ENCODE measurements at places on chromosomes 2 and 18. TPM values are rescaled to one million over a fixed set of nuclear protein-coding genes. Genes with fewer than 3 reads are reported as not detected.

The TTR gene
- total RNA-seq: not detected

The SH2D6 gene
- 2.1 TPM for total RNA-seq

The ASTL gene
- not detected for total RNA-seq

The BMP10 gene
- total RNA-seq: not detected

The CD302 gene
- total RNA-seq: 9.4 TPM

The SIX3 gene
- total RNA-seq: not detected

The CD8B gene
- total RNA-seq: not detected

The MAL gene
- not detected for total RNA-seq

The MC5R gene
- total RNA-seq: not detected

The CXCR1 gene
- total RNA-seq: not detected

The PLB1 gene
- total RNA-seq: 1.8 TPM

The CERKL gene
- not detected for total RNA-seq
